Mesenteric fat pad (tissue), 1 donor: ENCODE measurements at places on chromosomes 1 and 21.

DNA sequence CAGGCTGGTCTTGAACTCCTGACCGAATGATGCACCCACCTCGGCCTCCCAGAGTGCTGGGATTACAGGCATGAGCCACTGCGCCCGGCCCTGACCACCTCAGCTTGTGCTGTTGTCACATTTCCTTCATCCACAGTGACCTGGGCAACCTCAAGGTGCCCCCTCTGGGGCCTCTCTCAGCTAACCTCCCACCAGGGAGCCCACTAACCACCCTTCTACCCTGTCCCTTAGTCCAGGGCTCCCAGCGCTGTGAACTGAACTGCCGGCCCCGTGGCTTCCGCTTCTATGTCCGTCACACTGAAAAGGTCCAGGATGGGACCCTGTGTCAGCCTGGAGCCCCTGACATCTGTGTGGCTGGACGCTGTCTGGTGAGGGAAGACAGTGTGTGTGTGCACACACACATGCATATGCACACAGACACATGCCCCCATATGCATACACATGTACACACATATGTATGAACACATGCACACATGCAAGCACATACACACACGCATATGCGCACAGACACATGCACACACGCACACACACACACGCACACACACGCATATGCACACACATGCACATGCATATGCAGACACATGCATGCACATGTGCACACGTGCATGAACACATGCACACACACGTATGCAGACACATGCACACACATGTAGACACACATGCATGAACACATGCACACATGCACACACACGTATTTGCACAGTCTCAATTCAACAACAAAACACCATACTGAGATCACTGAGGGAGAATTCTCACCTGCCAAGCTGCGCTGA, 6.2 kb downstream of the ADAMTSL4 start:
- no peak for DNase-seq

DNA sequence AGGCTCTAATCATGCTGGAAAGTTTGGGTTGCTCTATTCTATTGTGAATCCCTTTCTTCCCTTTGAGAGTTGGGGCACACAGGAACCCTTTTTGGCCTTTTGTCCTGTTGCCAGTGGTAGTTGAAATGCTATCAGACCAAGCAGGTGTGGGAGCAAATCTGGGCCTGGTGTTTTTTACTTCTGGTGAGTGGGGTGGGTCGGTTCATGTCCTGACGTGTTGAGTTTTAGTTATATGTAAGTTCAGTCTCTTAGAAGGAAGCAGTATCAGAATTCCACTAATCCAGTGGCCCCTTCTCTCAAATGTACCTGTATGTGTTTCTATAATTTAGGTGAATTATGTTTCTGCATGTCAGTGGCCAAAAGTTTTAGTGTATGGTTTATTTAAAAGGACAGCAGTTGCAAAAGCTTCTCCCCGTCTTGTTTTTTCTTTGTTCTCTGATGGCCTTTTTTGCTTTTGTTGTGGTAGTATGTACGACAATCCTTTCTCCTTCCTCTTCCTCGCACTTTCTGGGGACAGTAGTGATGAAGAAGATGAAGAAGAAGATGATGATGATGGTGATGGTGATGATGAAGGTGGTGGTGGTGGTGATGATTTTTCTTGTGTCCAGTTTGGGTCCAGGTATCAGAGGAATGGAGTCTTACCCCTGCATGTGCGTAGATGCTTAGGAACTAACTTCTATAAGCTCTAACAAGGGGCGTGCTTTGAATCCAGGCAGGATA, 74.2 kb downstream of the UBE4B start:
- no peak for DNase-seq

- no peak for DNase-seq
Measured at GRCh38 chr1:6288665-6289064, 27.8 kb upstream of the GPR153 start.

- DNase-seq, result no peak
Measured at GRCh38 chr1:222750651-222751050, 13.6 kb downstream of the FAM177B start.

DNA sequence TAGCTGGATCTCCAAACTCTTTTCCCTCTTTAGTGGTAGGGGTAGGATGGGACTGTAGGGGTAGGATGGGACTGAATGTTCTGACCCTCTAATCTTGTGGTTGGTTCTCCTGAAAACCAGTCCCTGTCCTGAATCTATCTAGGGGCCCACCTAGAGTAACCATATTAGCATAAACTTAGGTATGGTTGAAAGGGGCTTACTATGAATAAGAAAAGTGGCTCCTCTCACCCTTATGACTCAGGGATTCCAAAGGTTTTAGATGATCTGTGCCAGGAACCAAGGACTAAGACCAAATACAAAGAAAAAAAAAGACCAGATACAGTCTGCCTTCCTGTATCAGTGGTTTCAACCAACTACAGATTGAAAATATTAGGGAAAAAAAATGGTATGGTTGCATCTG, 28.9 kb downstream of the RNF2 start:
- no peak for DNase-seq
